ENCODE measurements at places on chromosomes 12 and 14.

DNA sequence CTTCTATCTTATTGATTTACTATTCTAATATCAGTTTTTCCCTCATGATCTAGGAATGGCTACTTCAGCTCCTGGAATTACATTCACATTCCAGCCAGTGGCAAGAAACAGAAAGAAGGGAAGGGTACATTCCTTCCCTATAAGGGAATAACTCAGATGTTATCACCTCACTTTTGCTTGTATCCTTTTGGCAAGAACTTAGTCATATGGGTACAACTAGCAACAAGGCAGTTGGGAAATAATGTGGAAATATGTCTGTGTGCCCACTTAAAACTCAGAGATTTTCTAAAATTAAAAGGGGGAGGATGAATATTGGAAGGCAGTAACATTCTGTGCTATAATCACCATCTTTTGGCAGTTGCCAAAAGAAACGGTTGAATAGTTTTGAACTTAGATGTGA lies 85.6 kb downstream of the MSRB3 start:
- DNase-seq: peak; percentile 71

- peak; percentile 64 for DNase-seq
Observed at GRCh38 chr12:64608901-64609535, 1.3 kb upstream of the RASSF3 start.

- no peak for DNase-seq
Observed at GRCh38 chr14:96745500-96746051, 51.6 kb upstream of the VRK1 start.

GRCh38 chr14:77980475-77981321 lies 180.8 kb downstream of the ADCK1 start:
- no peak for DNase-seq

DNA sequence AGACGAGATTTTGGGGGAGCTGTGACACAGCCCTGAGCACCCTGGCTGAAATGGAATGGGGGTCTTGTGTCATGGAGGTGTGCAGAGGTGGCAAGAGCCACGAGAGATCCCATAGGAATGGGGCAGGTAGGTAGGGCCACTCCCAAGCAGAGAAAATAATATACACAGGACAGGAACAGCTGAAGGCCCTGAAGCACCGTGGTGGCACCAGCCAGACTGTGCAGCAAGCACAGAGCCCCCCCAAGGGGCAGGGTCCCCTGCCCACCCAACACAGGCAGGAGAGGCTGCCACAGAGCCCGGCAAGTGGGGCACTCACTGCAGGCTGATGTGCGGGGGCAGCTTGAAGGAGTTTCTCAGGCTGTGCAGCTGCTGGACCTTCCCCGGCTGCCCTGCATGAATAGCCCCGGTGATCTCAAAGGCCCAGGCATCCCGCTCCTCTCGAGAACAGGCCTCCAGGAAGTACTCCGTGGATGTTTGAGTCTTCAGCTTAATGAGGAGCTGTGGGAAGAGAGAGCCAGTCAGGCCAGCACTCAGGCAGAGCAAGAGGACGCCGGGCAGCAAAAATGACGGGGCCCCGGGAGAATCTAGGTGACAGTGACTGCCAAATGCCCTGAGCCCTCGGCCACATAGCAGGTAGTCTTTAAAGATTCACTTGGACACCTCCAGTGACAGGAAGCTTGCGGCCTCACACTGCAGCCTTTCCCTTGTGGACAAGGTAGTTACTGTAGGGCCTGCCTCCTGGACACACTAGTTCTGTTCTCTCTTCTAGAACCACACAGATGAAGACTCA lies 16.7 kb downstream of the PLEK2 start:
- DNase-seq: no peak

- no peak for DNase-seq
Observed at GRCh38 chr12:45324391-45324790, 108.5 kb downstream of the ANO6 start.

DNA sequence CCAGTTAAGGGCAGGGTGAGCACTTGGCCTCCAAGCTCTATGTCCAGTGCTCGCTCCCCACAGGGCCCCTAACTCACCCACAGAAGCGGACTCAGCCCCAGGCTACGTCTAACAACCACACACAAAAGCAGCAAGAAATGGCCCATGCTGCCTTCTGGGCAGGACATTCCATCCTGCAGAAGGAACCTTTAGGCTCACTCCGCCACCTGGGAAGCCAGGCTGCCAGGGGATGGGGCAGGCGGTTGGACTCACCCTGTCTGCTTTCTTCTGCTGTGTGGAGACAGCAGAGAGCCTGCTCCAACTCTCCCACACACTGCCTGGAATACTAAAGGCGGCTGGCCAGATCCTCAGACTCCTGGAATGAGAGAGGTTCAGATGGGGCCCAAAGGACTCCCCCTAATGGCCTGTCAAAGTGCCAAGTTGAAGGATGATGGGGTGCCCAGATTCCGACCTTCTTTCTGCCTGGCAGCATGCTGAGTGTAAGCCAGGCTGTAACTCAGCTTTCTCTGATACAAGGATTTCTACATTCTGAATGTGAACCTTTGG lies 27.7 kb upstream of the BLTP3B start:
- no peak for DNase-seq

DNA sequence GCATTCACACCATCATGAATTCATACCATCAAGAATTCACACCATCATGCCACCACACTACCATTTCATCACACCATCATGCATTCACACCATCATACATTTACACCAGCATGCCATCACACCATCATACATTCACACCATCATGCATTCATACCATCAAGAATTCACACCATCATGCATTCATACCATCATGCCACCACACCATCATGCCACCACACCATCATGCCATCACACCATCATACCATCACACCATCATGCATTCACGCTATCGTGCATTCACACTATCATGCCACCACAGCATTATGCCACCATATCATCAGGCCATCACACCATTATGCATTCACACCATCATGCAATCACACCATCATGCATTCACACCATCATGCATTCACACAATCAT lies 79.7 kb downstream of the ANO2 start:
- no peak for DNase-seq
